ENCODE measurements at places on chromosomes 11 and 22. TPM values are rescaled to one million over a fixed set of nuclear protein-coding genes. Genes with fewer than 3 reads are reported as not detected.

Gene KCNA4
- polyA plus RNA-seq: 0.82 TPM

Gene CATSPERZ
- 0.15 TPM for polyA plus RNA-seq

Gene SHANK2
- 16.5 TPM for polyA plus RNA-seq

Gene MSANTD4
- polyA plus RNA-seq: 16.9 TPM

DNA sequence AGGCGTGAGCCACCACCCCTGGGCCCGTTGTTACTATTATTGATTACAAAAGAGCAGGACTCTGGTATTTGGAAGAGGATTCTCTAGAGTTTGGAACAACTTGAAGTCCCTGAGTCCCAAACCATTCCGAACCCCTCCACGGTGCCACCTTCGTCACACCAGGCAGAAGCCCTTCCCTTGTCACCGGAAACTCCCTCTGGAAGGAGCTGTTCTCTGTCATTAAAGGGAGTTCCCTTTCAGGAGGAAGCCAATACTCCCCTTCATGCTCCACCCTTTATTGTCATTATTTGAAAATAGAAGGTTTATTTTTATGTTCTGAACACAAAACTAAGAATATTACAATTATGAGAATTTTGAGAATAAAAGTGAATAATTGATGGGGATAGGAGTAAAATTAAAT, 5.1 kb upstream of the C11orf24 start:
- no peak overlapping the region for H3K27ac ChIP-seq
- H3K27me3 ChIP-seq: no peaks in the 10 kb centered on the region
- H3K4me1 ChIP-seq: peaks cover 2% of the 10 kb centered on the region

GRCh38 chr11:43268786-43269185, 43.0 kb upstream of the API5 start:
- H3K4me3 ChIP-seq: no peak overlapping the region
- no peaks in the 10 kb centered on the region for H3K27me3 ChIP-seq
- H3K4me1 ChIP-seq: no peaks in the 10 kb centered on the region
- H3K27ac ChIP-seq: peak overlapping the region; percentile 17
- H3K36me3 ChIP-seq: no peaks in the 10 kb centered on the region
